COLO829 (cell line): ENCODE measurements at places on chromosomes 2 and 18.

DNA sequence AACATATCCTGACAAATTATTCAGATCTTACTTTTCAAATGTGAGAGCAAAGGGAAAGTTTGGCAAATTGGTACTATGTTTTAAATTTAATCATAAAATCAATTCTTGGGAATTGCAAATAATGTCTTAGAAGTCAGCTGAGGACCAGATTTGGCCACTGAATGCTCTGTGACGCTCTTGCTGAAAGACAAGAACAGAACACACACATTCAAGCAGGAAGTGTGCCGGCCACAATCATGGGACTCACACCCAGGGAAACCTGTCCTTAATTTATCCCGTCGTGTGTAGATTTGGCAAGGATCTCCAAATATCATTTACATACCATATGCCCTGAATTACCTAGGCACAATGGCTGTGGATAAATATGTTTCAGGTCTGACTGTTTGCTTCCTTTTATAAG lies 253.1 kb downstream of the TCF4 start:
- no peak for DNase-seq

DNA sequence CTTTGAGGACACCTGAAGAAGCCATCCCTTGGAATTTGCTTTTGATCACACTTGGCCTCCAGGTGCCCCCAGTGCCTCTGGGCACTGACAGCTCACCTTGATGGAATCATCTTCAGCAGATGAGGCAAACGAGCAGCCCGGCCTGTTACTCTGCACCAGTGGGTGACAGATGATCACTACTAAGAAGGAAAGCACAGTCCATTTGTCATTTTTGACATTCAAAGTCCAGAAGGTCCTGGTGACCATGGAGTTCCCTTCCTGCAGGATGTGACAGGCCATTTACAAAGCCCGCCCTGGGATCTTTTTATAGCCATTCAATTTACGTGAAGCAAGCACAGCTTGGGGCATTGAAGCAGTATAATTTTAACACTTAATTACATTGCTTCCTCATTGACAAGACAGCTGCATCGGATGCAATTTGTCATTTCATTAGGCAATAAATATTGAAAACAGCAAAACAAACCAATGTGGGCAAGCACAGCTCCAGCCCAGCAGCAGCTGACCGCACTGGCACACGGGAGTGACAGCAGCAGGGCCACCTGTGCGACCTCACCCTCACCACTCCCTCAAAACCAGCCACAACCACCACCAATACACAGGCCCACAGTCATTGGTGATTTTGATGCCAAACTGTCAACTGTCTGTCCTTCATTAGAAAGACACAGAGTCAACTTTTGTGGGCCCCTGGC lies 76.0 kb upstream of the SLC66A3 start:
- no peak for DNase-seq

DNA sequence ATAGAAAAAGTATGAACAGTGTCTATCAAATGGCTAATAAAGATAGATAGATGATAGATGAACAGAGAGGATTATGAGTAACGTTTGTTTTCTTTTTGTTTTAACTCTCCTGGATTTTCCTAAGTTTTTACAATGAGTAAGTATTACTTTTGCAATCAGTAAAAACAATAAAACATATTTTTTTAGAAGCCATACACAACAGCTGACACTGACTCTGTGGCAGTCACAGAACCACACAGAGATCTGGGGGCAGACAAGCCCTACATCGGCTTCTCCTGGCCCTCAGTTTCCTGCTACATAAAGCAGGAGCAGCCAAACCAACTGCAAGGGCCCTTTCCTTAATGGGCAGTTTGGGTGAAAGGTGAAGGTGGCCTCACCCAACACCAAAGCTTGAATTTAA lies 63.6 kb downstream of the ANTXR1 start:
- no peak for DNase-seq

GRCh38 chr2:217069263-217070042 lies 209.6 kb upstream of the TNP1 start:
- DNase-seq = no peak

GRCh38 chr18:53752781-53753367 lies 471.6 kb downstream of the MBD2 start:
- DNase-seq = no peak
